ENCODE measurements at places on chromosomes 5 and 9. TPM values are rescaled to one million over a fixed set of nuclear protein-coding genes. Genes with fewer than 3 reads are reported as not detected.
A peak's percentile ranks its signal among the peaks of the same experiment; 100 is the strongest.

CDC20B gene
- not detected for total RNA-seq

SCAI gene
- total RNA-seq = 25.5 TPM

DNA sequence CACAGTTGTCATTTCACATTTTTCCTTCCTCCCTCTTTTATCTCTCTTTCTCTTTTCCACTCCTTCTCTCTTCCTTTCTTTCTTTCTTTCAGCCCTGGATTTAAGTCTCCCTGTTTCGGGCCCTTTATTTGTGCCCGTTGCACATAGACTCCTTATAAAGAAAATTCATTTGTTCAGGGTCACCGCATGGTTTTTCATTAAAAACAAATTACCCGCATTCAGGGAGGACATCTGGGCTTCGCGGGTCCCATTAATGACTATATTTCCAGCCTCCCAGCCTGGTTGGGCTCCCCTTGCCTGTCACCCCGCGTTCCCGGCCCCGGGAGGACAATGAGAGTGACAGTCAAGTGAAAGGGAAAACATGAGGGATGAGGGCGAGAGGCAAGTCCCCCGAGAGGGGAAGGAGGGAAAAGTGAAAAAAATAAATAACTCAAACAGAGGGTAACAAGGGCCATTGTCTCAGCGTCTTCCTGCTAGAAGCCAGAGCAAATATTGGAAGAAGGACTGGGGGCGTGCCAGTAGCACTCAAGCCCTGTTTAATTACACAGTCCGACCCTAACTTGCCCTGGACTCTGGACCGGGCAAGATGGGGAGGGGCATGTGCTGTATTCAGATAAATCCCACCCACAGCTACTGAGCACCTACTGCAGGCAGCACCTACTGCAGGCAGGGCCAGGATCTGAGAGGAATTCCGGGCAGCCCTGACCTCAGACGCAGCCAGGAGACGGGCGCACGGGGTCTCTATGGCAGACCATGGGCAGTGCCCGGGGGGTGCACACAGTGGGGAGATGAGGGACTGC lies 166.2 kb downstream of the PAX5 start:
- DNase-seq = no peak

GRCh38 chr9:130936285-130937117 lies 2.5 kb downstream of the FIBCD1 start:
- peak; percentile 54 for DNase-seq

ZDHHC11 gene
- total RNA-seq = not detected

- no peak for DNase-seq
These were observed 12.9 kb downstream of the RALGDS start for GRCh38 chr9:133107961-133108793.

VLDLR gene
- total RNA-seq = 0.13 TPM

CDKN2B gene
- total RNA-seq = not detected

BARHL1 gene
- not detected for total RNA-seq

DNA sequence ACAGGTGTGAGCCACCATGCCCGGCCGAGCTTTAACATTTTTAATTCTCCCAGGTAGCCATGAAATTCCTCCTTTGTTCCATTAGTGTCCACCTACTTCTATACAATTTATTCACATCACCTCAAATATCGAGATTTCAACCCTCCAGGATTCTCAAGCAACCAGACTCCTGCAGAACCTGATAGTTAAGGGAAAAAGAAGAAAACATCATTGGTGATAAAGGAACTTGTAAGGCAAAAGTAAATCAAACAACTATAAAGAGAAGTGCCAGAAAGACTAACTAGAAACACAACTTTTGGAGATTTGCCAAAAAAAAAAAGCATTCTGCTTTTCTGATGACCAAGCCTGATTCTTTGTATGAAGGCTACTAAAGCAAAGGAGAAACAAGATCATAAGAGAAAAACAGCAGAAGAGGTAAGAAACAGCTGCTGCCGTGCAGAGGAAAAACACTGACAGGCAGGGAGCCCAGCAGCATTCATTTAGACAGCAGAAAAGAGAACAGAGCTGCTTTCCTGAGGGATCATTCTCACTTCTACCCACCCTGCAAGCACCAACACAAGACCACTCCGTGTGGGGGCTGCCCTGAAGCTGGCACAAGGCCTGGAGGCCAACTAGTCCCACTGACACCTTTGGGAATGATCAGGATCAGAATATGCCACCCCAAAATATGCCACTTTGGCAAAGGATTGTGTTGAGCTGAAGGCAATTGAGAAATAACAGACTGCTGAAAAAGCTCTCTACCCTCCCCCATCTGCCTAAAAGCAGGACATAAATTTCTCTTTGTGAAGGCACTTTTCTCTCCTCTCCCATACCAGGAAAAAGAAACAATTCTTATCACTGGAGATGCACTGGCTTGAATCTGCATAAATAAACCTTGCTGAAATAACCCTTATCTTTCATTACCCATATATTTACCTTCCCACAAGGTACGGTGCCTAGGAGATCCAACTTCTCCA lies 75.1 kb downstream of the ALDH7A1 start:
- DNase-seq = no peak

IFNB1 gene
- 0.81 TPM for total RNA-seq

DNA sequence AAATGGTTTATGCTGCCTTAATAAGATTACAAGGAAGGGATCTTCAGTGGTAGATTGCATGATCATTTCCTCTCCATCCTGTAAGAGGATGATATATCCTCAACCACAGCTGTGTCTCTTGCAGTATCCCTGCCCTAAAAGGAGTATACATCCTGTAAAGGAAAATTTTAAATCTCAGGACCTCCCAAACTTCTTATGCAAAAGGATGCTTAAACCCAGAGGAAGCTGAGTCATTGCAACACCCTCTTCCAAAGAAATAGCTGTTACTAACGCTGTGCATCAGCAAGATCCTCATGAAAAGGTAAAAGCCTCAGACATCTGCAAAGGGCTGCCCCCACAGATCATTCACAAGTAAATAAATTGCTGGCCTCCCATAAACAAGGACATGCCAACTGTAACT lies 599.0 kb downstream of the PRELID2 start:
- no peak for DNase-seq

DNA sequence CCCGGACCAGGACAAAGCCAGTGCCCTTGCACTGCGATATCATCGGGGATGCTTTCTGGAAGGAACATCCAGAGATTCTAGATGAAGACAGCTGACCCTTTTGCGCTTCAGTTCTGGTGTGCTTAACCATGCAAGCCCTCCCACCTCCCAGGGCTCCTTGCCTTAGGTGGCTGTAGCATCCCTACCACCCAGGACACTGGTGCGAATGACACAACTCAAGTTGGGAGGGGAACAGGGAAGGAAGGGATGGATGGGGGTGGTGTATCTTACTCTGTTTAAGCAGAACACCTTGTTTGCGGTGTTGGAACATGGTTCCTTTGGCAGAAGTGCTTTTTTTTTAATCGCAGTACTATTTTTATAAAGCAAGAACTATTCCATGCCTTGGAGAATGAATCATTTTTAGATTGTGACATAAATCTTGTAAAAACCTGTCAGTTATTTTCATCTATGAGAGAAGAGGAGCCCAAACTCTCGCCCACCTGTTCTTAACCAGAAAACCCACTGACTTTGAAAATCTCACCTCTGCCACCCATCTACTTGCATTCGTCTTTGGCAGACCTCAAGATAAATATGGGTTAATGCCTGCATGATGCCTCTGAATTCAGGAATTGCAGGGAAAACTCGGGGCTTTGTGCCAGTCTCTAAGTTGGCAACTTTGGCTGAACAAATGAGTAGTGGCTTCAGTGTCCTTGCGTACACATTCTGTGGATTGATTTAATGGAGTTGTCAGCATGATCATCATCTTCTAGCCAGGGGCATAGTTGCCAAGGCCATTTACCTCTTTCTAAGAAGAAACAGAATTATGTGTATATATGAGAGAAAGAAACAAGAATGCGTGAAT lies 3.9 kb upstream of the LSM11 start:
- no peak for DNase-seq

TMOD1 gene
- 0.47 TPM for total RNA-seq

ZFP62 gene
- 52.7 TPM for total RNA-seq

DNA sequence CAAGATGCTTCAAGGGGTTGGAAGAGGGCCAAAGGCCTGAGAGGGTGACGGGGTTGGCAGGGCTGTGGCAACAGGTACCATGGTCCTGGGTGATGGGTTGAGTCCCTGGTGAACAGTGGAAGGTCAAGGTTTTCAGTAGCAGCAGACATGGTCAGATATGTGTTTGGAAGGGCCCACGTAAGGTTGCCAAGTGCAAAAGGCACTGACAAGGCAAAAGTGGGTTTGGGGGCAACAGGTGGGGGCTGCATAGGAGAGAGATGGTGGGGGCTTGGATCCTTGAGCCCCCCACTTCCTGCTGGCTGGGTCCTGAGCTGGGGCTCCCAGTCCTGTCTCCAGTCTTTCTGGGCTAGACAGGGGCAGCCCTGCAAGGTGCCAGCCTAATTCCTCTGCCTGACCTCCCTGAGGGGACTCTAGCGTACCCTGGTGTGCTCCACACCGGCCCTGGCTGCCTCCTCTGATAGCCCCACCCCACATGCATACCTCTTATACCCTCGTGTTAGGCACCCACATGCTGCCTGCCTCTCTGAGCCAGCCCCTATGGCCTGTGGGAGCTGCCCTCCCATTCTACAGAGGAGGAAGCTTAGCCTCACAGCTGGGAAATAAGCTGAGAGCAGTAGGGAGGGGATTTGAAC lies 20.9 kb upstream of the NSD1 start:
- no peak for DNase-seq

- DNase-seq = no peak
These were observed 426.7 kb downstream of the ZSWIM6 start for GRCh38 chr5:61758711-61759110.

- DNase-seq = no peak
These were observed 605 bp upstream of the DNLZ start for GRCh38 chr9:136363949-136364748.

- peak; percentile 55 for DNase-seq
These were observed 363.4 kb upstream of the SLC30A5 start for GRCh38 chr5:68730220-68730978.

TAF11L12 gene
- not detected for total RNA-seq

DNA sequence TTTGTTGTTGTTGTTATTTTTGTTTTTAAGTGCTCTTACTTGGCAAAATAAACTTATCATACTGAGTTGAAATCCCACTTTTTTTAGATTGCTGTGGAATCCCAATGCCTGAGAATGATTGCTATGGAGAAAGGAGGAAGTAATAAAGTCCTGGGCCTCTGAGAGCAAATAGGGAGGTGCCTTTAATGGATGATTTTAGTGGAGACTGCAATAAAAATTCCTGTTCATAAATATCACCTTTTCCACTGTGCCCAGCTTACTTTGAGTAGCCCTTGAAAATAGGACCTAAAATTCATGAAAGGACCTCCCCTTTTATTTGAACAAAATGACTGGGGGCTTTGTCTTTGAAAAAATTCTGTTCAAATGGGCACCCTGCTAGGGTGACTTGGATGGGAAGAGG lies 21.8 kb upstream of the ANKH start:
- DNase-seq = no peak

DNA sequence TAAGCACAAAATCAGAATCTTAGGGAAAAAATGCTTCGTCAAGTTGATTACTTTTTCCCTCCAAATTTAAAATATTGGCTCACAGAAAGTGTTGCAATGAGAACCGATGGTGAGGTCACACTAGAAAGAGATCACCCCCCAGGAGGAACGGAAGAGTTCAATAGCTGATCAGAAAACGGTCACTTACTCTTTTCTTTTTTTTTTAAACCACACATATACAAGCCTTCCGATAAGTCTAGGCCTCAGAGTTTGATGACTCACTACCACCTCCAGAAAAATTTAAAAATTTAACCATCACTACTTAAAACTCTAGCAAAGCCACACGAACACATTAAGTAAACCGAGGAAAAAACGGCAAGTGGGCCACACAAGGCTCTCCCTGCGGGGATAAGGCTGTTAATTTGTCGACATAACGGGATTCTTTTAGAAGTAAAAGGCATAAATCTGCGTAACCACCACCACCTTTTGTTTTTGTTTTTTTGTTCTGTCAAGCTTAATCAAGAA lies 1.2 kb downstream of the SURF4 start:
- no peak for DNase-seq

- peak; percentile 94 for DNase-seq
These were observed 187.2 kb upstream of the PANK3 start for GRCh38 chr5:168766426-168766700.

GRCh38 chr5:139682016-139682975 lies 34.1 kb downstream of the CXXC5 start:
- DNase-seq = no peak

- DNase-seq = no peak
These were observed 563.7 kb upstream of the DAP start for GRCh38 chr5:11324521-11325289.

DNA sequence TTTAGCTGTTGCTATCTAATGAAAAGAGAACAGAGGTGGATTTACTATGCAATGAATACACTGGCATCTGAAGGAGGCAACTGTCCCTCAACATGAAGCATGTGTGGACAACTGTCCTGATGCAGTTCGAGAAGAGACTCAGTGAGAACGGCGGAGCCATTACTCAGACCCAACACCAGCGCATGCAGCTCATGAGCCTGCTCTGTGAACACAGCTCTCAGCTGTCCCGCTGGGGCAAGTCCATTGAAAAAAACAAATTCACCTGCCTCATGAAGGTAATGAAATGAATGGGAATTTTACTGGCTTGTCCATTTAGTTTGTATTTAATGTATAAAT lies 78.8 kb downstream of the SPTLC1 start:
- DNase-seq = no peak

DNA sequence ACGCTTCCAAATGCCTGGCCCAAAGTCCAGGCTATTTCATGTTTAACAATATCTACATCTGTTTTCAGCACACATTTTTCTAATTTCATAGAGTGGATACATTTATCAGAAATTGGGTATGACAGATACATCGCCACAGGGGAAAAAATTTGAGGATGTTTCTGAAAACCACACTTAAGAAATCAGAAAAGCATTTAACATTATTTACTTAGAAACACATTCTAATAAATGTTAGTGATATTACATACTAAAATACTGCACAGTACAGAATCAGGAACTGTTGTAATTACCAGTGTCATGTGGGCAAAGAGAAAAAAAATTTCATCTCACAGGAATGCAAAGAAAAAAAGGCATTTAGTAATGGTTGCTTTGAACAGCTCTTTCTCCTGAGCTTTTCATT lies 310.5 kb upstream of the KIF2A start:
- no peak for DNase-seq

TMEM174 gene
- not detected for total RNA-seq

PPP3R2 gene
- not detected for total RNA-seq

DNA sequence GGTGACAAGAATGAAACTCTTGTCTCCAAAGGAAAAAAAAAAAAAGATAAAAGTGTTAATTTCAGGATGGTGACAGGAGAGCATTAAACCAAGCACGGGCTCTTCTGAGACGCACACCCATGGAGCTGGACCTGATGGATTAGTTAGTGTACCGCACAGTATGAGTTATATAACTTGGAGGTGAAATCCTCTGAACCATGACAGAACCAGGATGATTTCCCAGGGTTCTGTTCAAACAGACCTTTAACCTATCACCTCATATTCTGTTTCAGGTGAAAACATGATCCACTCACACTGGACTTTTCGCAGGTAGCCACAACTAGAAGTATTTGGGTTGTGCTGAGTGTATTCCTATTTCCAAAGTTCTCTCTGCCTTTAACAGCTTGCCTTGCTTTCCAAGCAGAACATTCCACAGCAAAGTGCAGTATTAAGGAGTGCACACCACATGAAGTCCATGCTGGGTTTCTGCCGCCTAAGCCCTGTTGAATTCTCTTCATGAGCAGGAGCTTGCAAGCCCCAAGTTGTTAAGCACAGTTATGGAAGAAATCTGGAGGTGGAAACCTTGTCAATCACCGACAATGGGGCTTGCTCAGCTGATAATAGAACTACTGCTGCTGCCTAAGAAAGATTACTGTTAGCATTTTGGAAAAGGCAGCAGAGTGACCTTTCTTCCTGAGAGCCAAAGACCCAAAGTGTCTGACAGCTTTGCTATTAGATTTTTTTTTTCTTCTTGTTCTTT lies 461.7 kb downstream of the TLE1 start:
- no peak for DNase-seq

Data from MG63 (cell line).